Left forelimb (tissue), 1 donor: ENCODE measurements at places on chromosomes 13 and 19.
A peak's percentile ranks its signal among the peaks of the same experiment; 100 is the strongest.

GRCh38 chr13:52786766-52787165, 47.1 kb upstream of the CNMD start:
- no peak for DNase-seq

DNA sequence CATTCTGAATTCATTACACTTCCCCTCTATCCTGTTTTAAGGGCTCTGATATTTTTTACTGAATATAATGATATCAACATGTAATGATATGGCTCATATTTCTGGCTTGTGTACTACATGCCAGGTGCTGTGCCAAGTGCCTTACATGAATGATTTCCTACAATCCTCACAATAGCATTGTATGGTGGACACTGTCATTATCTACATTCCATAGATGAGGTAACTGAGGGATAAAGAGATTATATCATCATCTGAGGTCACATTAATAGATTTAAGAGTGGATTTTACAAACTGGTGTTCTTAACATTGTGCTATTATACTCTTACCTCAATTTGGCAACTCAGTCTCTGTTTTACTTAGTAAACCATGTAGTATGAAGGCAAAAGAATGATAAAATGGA, 502.0 kb downstream of the LIG4 start:
- no peak for DNase-seq

GRCh38 chr19:42420055-42420544, 7.1 kb downstream of the LIPE start:
- peak; percentile 48 for DNase-seq

DNA sequence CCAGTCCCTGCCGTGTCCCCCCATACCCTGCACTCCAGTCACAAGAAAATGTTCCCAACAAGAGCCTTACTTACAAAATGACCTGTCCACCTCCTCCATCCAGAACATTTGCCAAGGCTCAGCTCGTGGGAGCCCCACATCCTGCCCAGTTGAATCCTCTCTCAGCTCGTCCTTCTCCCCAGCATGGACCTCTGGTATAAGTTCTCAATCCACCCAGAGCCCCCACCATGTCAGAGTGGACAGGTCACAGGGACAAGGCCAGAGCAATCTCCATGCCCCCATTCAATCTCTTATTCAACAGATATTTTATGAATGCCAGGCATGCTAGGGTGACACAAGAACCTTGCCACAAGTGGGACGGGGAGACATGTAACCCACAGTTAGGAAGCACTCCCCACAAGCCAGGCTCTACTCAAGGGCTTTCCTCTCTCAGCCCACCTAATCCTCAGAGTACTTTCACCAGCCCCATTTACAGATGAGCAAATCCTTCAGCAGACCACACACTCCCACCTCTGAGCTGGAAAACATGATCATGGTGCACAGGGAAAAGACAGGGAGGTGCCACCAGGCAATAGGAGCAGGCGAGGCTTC, 15.1 kb downstream of the DEDD2 start:
- no peak for DNase-seq

DNA sequence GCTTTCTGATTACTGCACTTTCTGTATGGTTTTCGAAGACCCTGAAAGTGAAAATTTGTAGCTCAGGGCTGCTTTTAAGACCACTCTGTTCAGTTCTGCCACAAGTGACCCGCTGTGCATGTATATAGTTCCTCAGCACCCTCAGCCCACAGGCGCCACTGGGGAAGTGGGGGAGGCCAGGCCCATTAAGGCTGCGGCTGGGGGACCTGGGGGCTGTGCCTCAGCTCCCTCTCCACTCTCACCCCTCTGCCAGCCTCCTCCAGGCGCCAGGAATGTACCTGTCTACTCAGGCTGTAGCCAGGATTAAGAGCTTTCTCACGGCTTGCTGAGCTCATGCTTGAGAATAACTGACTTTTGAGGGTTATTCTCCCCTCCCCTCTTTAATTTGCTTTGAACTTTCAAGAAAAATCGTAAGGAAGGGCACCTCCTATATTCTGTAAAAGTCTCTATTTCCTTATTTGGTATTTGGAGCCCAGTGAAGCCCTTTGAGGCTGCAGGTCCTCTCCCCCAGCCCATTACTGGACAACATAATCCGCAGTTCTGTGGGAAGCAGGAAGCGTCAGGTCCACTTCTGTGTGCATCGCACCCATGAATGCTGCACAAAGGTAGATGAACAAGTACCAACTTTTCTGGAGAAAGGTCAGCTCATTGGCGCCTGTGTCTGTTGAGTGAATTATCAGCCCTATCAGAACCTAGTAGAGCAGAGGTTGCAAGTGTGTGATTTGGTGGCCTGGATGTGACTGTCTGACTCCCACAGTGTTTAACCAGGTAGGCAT, 29.6 kb downstream of the GJA3 start:
- DNase-seq: no peak

DNA sequence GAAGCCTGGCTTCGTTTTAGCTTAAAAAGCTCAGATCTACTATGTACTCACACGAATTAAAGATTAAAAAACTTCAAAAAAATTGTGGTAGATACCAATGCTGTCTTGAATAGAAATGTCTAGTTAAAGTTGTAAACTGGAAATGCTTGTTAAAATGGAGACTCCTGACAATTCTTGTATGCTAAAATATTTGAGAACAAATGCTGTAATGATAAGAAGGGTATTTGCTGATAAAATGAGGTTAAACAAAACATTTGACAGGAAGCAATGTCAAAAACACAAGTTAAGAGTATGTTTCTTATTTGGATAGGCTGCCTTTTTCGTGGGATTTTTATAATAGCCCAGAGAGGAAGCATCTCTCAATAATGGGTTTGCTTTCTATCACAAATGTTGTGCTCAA, 48.0 kb upstream of the POSTN start:
- no peak for DNase-seq

DNA sequence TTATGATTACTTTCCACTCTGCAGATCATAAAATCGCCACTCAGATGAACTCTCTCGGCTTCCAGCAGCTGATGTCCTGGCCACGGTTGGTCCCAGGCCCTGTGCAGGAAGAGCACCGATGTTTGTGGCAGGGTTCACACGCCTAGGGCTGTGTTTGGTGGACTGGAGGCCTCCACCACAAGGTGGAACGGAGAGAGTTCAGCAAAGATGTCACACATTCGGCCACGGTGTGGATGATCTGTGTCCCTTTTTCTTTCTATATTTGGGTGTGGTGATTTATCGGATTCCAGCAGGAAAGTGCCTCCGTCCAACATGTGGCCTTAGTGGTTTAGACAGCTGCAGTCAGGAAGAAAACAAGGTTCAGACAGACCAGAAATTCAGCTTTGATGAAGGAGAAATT, 521 bp upstream of the SHISA2 start:
- DNase-seq: peak; percentile 69

GRCh38 chr19:30471441-30471840, 99.3 kb downstream of the ZNF536 start:
- no peak for DNase-seq

- DNase-seq: no peak
Measured at GRCh38 chr13:80524447-80525215, 183.7 kb upstream of the SPRY2 start.

GRCh38 chr19:5281588-5281987, 59.0 kb downstream of the PTPRS start:
- no peak for DNase-seq
